ENCODE measurements at places on chromosomes 5 and 9. TPM values are rescaled to one million over a fixed set of nuclear protein-coding genes. Genes with fewer than 3 reads are reported as not detected.

ROR2 gene
- 33.6 TPM for total RNA-seq

DOCK8 gene
- 49.4 TPM for total RNA-seq

NFIB gene
- total RNA-seq: 3.0 TPM

PCDHB16 gene
- not detected for total RNA-seq

FCN2 gene
- total RNA-seq: not detected

ZNF883 gene
- total RNA-seq: 2.3 TPM

RBM27 gene
- total RNA-seq: 24.3 TPM

SLC25A2 gene
- not detected for total RNA-seq

TMC1 gene
- total RNA-seq: not detected

PCDHB2 gene
- not detected for total RNA-seq

CCDC183 gene
- total RNA-seq: 0.54 TPM

FAM78A gene
- total RNA-seq: 105 TPM

CDC14B gene
- total RNA-seq: 5.8 TPM

BARHL1 gene
- not detected for total RNA-seq

PLK2 gene
- total RNA-seq: 0.58 TPM

BTNL3 gene
- total RNA-seq: not detected

NAIF1 gene
- 23.1 TPM for total RNA-seq

FAM153A gene
- total RNA-seq: not detected

RANBP3L gene
- not detected for total RNA-seq

IFNA4 gene
- not detected for total RNA-seq

QSOX2 gene
- 22.3 TPM for total RNA-seq

TAF11L6 gene
- not detected for total RNA-seq

IFNA21 gene
- not detected for total RNA-seq

ARHGEF28 gene
- 0.07 TPM for total RNA-seq

OTULIN gene
- 34.7 TPM for total RNA-seq

HSD17B4 gene
- 109 TPM for total RNA-seq

PFN3 gene
- not detected for total RNA-seq

PDE6A gene
- not detected for total RNA-seq

DDX4 gene
- not detected for total RNA-seq

CTSV gene
- total RNA-seq: not detected

TRPM3 gene
- total RNA-seq: not detected

LECT2 gene
- not detected for total RNA-seq

NEUROG1 gene
- total RNA-seq: not detected
